ENCODE measurements at places on chromosomes 4 and X.

DNA sequence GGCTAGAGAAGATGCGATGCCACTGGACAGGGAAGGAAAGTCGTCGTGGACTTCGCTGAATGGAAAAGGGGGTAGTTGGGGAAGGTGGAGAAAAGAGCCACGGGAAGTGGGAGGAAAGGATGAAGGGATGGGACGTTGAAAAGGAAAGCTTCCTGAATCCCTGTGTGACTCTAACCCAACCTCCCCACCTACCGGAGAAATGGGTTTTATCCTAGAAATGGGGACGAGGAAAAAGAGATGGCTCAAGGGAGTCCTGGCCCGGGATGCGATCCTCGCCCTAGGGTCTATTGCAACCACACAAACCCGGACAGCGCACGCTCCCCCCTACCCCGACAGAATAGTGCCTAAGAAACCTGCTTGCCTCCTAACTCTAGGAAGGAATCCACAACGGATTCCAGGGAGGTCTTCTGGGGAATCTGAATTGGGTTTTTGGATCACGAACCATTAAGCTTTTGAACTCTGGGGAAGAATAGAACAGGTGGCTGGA lies 738 bp upstream of the TSPAN5 start:
- H3K4me1 ChIP-seq: peaks cover 19% of the 10 kb centered on the region
- H3K4me3 ChIP-seq: peak overlapping the region; percentile 96
- no peak for DNase-seq
- no peaks in the 10 kb centered on the region for H3K36me3 ChIP-seq
- H3K27me3 ChIP-seq: no peaks in the 10 kb centered on the region
- H3K27ac ChIP-seq: peak overlapping the region; percentile 81

- H3K4me1 ChIP-seq: no peaks in the 10 kb centered on the region
- no peaks in the 10 kb centered on the region for H3K36me3 ChIP-seq
- H3K4me3 ChIP-seq: no peak overlapping the region
Observed at GRCh38 chrX:19964017-19964710, 26.7 kb downstream of the BCLAF3 start.

GRCh38 chr4:40630335-40631021 lies 814 bp upstream of the RBM47 start:
- no peaks in the 10 kb centered on the region for H3K4me1 ChIP-seq
- peak; percentile 21 for DNase-seq
- H3K4me3 ChIP-seq: no peak overlapping the region
- no peak overlapping the region for H3K27ac ChIP-seq
- H3K27me3 ChIP-seq: no peaks in the 10 kb centered on the region

- H3K4me3 ChIP-seq: no peak overlapping the region
- no peaks in the 10 kb centered on the region for H3K4me1 ChIP-seq
- H3K36me3 ChIP-seq: no peaks in the 10 kb centered on the region
- H3K27me3 ChIP-seq: no peaks in the 10 kb centered on the region
- DNase-seq: no peak
Observed at GRCh38 chr4:16457944-16458343, 231.7 kb upstream of the TAPT1 start.

- DNase-seq: no peak
- peaks cover 11% of the 10 kb centered on the region for H3K4me1 ChIP-seq
- H3K36me3 ChIP-seq: no peaks in the 10 kb centered on the region
- H3K4me3 ChIP-seq: no peak overlapping the region
- H3K27ac ChIP-seq: no peak overlapping the region
- no peaks in the 10 kb centered on the region for H3K27me3 ChIP-seq
Observed at GRCh38 chr4:7980036-7980435, 40.4 kb upstream of the AFAP1 start.

- DNase-seq: no peak
- no peak overlapping the region for H3K27ac ChIP-seq
- peak overlapping the region; percentile 93 for H3K4me3 ChIP-seq
- no peaks in the 10 kb centered on the region for H3K27me3 ChIP-seq
- peaks cover 29% of the 10 kb centered on the region for H3K36me3 ChIP-seq
Observed at GRCh38 chr4:168833881-168834280, 176.2 kb downstream of the CBR4 start.

DNA sequence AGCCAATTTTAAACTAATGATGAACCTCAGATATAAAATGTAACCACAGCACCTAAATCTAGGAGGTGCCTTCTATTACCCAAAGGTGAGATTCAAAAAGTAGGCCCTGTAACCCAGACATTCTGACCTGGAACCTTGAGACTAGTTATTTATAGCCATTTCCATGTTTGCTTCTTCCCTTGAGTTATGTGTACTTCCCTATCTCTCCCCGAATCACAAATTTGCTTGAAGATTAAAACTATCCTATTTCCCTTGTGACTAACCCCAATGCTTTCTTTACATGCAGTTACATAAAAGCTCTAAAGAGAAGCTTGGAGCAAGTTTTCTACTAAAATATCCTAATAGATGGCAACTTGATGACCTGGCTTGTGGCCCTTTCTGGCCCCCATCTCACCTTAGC lies 32.6 kb upstream of the S100G start:
- no peak overlapping the region for H3K4me3 ChIP-seq
- no peaks in the 10 kb centered on the region for H3K27me3 ChIP-seq
- no peaks in the 10 kb centered on the region for H3K4me1 ChIP-seq

GRCh38 chr4:81352446-81352835 lies 119.3 kb downstream of the RASGEF1B start:
- no peaks in the 10 kb centered on the region for H3K36me3 ChIP-seq
- DNase-seq: no peak
- H3K27me3 ChIP-seq: no peaks in the 10 kb centered on the region
- H3K4me3 ChIP-seq: no peak overlapping the region

GRCh38 chr4:87567191-87567590 lies 38.0 kb upstream of the SPARCL1 start:
- DNase-seq: no peak
- H3K27ac ChIP-seq: peak overlapping the region; percentile 11
- H3K27me3 ChIP-seq: no peaks in the 10 kb centered on the region
- no peaks in the 10 kb centered on the region for H3K36me3 ChIP-seq

DNA sequence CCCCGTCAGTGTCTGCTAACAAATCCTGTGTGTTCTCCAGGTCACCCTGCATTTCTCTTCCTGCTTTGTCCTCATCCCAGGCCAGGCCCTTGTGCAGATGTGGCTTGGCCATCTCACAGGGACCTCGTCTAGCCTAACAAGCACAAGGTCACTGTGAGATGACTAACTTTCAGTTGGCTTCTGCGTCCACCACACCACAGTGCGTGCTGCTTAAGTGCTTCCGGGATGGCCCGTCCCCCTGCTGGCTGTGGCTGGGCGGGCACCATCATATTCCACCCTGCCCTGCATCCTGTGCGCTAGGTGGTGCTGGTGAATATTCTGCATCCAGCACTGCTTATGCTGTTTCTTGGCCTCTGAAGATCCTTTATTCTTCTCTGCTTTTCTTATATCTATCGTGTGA lies 33.8 kb downstream of the RBBP7 start:
- H3K27ac ChIP-seq: no peak overlapping the region
- no peak overlapping the region for H3K4me3 ChIP-seq
- peaks cover 14% of the 10 kb centered on the region for H3K4me1 ChIP-seq
- H3K36me3 ChIP-seq: peaks cover 41% of the 10 kb centered on the region
- H3K27me3 ChIP-seq: no peaks in the 10 kb centered on the region
- DNase-seq: peak; percentile 47

- H3K4me3 ChIP-seq: no peak overlapping the region
- peaks cover 82% of the 10 kb centered on the region for H3K27me3 ChIP-seq
- no peaks in the 10 kb centered on the region for H3K4me1 ChIP-seq
Observed at GRCh38 chr4:1417522-1418390, 11.5 kb upstream of the NKX1-1 start.

DNA sequence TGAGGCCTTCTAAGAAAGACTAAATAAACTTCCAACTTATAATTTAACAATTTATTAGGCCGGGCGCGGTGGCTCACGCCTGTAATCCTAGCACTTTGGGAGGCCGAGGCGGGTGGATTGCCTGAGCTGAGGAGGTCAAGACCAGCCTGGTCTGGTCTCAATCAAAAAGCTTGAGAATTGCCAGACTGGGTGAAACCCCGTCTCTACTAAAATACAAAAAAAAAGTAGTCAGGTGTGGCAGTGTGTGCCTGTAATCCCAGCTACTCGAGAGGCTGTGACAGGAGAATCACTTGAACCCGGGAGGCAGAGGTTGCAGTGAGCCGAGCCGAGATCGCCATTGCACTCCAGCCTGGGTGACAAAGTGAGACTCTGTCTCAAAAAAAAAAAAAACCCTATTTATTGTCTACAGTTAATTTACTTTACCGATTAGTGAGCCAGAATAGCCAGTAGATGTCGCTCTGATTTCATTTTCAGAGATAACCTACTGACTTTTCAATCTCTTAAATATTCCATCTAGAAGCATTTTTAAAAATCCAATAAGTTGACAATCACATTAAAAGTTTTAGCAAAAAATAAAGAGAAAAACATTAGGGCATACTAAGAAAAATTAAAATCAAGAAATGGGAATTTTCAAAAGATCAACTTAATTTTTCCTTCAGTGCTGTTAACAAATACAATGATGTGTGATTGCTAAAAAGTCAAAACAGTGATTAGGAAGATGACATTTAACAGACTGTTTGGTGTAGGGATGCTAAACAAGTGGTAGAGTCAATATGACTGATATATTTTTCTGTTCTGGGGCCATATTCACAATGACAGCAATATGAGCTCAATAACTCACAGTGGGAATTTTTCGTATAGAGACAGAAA lies 4.3 kb upstream of the SHROOM3 start:
- DNase-seq: peak; percentile 67
- H3K27me3 ChIP-seq: no peaks in the 10 kb centered on the region
- no peak overlapping the region for H3K27ac ChIP-seq
- no peaks in the 10 kb centered on the region for H3K4me1 ChIP-seq
- no peak overlapping the region for H3K4me3 ChIP-seq
- no peaks in the 10 kb centered on the region for H3K36me3 ChIP-seq

DNA sequence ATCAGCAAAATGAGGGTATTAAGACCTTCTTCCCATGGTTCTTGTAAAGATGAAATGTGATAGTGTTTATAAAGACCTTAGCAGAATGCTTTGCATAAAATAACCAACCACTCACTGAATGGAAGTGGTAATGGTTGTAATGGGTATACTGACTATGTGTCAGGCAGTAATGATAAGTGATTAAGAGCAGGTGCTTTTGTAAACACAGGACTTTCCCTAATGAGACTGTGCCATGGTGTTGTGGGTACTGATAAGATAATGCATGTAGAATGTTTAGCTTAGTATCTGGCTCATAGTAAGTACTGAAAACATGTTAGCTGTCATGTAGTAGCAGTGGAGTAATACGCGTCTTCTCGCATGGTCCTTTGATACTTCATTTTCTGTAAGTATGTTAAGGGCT lies 6.9 kb downstream of the LSM6 start:
- peaks cover 36% of the 10 kb centered on the region for H3K36me3 ChIP-seq
- H3K27me3 ChIP-seq: no peaks in the 10 kb centered on the region
- H3K4me1 ChIP-seq: peaks cover 3% of the 10 kb centered on the region
- no peak for DNase-seq
- H3K27ac ChIP-seq: no peak overlapping the region

- H3K27me3 ChIP-seq: peaks cover 5% of the 10 kb centered on the region
- H3K27ac ChIP-seq: no peak overlapping the region
- H3K4me1 ChIP-seq: no peaks in the 10 kb centered on the region
- DNase-seq: no peak
Observed at GRCh38 chrX:121160987-121161386, 113.6 kb downstream of the GLUD2 start.

GRCh38 chrX:151081016-151081415 lies 95.4 kb upstream of the GPR50 start:
- no peak overlapping the region for H3K4me3 ChIP-seq
- no peaks in the 10 kb centered on the region for H3K36me3 ChIP-seq

GRCh38 chr4:75660491-75660890 lies 12.7 kb downstream of the G3BP2 start:
- no peak for DNase-seq
- H3K27ac ChIP-seq: no peak overlapping the region
- H3K4me1 ChIP-seq: no peaks in the 10 kb centered on the region
- no peak overlapping the region for H3K4me3 ChIP-seq

DNA sequence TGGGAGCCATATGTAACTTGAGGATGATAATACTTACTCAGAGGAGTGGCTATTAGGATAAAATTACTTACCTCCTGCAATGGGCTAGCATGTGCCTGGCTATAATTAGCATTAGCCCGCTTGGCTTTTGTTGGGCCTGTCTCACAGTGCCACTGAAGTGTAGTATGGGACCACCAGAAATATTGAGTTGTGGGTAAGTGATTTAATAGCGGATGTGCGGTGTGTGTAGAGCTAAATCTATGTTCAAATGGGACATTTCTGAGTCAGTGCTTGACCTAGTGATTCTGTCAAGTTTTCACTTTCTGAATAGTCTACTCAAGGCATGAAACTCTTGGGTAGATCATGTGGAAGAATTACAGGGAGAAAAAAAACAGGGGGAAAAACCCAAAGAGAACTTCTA lies 3.5 kb upstream of the CLNK start:
- H3K4me1 ChIP-seq: no peaks in the 10 kb centered on the region
- DNase-seq: no peak
- no peak overlapping the region for H3K27ac ChIP-seq
- H3K27me3 ChIP-seq: no peaks in the 10 kb centered on the region

DNA sequence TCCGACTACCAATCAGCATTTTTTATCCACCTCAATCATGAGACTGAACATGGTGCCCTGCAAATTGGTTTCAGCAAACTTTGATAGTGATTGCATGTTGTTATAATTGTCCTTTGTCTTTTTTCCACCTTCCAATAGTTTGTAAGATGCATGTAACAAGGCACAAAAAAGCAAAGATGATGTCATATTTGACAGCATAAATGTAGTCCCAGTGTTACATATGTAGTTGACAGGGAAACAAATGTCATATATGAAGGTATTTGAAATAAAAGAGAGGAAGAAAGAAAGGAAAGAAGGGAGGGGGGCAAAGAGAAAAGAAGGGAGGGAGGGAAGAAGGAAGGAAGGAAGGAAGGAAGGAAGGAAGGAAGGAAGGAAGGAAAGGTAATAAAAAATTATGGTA lies 441.7 kb upstream of the CPEB2 start:
- no peaks in the 10 kb centered on the region for H3K4me1 ChIP-seq
- H3K36me3 ChIP-seq: no peaks in the 10 kb centered on the region
- no peak for DNase-seq
- no peak overlapping the region for H3K4me3 ChIP-seq

DNA sequence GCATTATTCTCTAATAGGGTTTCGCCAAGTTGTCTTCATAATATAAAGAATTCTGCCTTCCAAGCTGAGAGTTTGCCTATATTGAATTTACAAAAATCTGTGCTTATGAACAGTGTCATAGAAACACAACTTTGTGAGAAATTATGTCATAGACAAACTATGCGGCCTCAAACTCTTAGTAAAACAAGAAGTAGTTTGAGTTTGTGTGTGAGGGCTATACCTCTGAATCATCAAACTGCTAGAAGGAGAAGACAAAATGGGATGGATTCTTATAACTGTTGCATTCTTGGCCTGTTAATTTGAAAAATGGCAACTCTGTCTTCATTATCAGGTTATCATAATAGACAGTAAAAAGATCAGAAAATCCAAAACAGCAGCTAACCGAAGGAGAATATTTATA lies 46.1 kb upstream of the NAP1L5 start:
- DNase-seq: no peak
- peak overlapping the region; percentile 67 for H3K27ac ChIP-seq
- no peak overlapping the region for H3K4me3 ChIP-seq
- no peaks in the 10 kb centered on the region for H3K4me1 ChIP-seq
- 0 out of 2 replicates have a peak, but pooled peaks cover 3% of the 10 kb centered on the region for H3K36me3 ChIP-seq
- no peaks in the 10 kb centered on the region for H3K27me3 ChIP-seq
